ENCODE measurements at places on chromosomes 11 and 22. TPM values are rescaled to one million over a fixed set of nuclear protein-coding genes. Genes with fewer than 3 reads are reported as not detected.
A peak's percentile ranks its signal among the peaks of the same experiment; 100 is the strongest.

GRCh38 chr22:37190262-37190780 lies 2.3 kb upstream of the C1QTNF6 start:
- no peak for DNase-seq

Gene RASSF10
- 1.7 TPM for polyA plus RNA-seq

GRCh38 chr11:17650127-17650911 lies 69.1 kb upstream of the MYOD1 start:
- DNase-seq: no peak

GRCh38 chr11:75267171-75267970 lies 26.8 kb downstream of the TPBGL start:
- DNase-seq: peak; percentile 7

Gene SULT4A1
- polyA plus RNA-seq: 0.26 TPM

GRCh38 chr11:8067929-8068575 lies 13.0 kb upstream of the TUB start:
- peak; percentile 54 for DNase-seq

DNA sequence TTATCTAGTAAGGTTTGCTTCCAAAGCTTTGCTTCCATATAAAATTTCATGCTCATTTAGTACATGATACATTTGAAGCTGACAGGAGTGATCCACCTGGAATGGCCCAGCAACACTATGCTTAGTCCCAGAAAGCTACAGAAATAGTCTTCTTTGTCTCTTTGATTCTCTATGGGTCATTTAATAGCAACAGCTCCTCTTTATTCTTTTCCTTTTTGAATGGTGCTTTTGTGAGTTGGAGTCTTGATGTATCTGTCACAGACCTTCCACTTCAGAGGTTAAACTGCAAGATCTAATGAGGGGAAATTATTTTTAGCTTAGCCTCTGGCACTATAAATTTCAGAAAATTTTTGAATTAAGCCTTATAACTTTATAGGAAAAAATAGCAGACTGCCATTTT lies 509.5 kb downstream of the KCNA4 start:
- no peak for DNase-seq

- DNase-seq: no peak
Observed at GRCh38 chr11:66835768-66836405, 7.4 kb upstream of the RCE1 start.

Gene KDELR3
- polyA plus RNA-seq: 9.3 TPM

- DNase-seq: no peak
Observed at GRCh38 chr11:119486691-119487259, 63.8 kb upstream of the THY1 start.

DNA sequence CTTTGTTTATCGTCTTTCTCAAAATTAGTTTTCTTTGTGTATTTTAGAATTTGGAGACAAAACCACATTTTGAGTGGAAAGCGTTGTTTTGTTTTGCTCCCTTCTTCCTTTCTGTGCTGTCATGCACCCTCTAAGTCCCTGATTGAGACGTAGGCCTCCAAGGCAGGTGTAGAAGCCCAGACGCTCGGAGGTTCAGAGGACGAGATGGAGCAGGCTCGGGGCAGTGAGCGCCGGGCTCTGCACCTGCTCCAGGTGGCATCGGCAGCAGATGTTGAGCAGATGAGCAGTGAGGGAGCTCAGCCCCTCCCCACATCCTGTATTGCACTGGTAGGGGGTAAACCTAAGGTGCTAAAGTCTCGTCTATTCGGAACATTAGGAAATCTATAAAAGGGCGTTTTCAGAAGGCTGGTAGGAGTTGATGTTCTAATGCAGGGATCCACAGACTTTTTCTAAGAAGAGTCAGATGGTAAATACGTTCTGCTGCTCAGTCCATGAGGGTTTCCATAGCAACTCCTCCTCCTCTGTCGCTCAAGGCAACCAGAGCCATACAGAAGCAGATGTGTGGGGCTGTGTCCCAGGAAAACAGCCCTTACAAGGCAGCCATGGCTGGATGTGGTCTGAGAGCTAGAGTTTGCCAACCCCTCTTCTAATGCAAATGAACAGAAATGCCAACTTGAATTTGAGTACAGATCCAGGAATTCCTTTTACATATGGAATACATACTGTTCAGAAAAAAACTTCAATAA lies 724.2 kb downstream of the BRD1 start:
- DNase-seq: no peak

Gene SLC37A2
- 10.4 TPM for polyA plus RNA-seq

DNA sequence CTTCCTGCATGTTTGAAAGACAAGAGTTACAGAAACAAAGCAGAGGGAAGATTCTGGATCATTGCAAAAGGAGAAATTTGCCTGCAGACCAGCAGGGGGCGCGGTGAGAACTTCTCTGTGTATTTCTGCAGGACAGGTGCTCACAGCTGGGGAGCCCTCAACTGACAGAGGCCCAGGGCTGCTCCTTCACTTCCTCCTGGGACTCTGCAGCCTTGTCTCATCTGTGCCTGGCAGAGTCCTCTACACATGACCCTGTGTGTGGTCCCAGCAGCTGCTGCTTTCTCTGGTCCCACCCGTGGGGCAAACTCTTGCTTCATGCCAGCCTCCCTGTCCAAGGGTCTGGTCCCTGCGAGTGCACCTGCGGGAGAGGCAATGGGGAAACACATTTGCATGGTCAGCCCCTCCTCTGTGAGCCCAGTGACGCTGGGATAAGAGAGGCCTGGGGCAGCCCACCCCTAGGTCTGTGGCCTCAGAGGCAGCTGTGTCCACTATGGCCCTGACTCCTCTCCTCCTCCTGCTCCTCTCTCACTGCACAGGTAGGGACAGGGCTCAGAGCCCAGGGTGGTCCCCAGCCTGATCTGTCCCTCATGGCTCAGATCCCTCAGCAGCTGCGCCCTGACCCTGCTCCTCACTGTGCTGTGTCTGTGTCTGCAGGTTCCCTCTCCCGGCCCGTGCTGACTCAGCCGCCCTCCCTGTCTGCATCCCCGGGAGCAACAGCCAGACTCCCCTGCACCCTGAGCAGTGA lies 43.2 kb upstream of the VPREB1 start:
- DNase-seq: peak; percentile 44

GRCh38 chr11:57493507-57494503 lies 21.7 kb downstream of the SLC43A1 start:
- no peak for DNase-seq

- DNase-seq: peak; percentile 19
Observed at GRCh38 chr11:89293965-89294679, 116.4 kb downstream of the TYR start.

DNA sequence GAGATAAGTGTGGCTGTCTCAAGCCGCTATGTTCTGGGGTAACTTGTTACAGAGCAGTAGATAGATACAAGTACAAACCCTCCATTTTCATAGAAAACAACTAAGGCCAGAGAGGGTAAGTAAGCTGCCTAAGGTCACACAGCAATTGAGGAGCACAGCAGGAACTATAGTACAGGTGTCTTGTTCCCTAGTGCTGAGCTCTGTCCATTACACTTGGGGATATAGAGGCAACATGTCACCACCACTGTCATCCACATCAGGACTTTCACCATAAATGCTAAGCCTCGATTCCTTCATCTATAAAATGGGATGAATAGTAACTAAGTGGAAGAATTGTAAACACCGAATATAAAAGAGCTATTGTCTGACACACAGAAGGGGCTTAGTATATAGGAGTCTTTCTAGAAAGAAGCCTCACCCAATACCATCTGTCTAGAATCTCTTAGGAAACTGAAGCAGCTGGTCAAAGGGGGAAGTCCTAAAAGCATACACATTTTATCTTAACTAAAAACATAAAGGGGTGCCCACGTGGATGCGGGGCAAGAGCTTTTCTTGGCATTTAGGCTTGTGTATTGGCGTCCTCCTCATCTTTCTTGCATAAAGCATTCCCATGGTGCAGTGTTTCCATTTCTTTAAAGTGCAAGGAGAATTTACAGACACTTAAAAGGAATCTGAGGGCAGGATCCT lies 93.8 kb upstream of the ALX4 start:
- no peak for DNase-seq

DNA sequence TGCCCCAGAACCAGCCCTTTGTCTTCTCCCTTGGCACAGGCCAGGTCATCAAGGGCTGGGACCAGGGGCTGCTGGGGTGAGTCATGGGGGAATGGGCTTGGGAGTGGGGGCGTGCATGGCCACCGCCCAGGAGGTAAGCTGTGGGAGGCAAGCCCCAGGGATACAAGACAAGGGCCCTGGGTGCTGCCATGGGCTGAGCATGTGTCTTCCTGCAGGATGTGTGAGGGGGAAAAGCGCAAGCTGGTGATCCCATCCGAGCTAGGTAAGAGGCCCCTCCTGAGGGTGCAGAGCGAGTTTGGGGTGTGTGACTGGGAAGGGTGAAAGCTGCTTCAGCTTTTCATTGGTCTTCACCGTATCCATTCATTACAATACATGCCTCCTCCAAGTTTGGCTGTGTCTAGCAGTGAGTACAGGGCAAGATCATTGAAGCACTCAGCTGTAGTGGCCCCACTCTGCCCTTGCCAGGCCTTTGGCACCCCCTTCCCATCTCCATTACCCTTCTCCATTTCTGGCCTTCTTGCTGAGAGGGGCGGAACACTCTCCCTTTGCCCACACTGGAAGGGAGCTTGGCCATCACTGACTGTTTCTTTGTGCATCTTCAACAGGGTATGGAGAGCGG lies 2.5 kb downstream of the FKBP2 start:
- no peak for DNase-seq

DNA sequence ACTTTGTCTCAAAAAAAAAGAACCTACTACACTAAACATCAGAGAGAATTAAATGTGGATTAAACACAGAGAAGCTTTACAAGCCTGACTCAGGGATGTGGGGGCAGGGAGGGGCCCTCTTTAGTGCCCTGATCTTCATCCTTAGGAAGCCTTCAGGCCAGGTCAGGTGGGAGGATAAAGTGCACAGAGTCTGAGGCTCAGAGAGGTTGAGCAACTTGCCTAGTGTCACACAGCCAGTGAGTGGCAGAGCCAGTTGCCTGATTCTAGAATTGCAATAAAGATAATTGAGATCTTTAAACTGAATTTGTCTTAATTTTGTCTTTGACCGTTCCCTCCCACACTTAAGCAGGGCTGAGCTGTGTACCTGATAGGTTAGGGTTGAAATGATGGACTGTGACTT lies 7.2 kb downstream of the SEC14L6 start:
- DNase-seq: no peak

GRCh38 chr11:47611348-47611794 lies 17.2 kb upstream of the C1QTNF4 start:
- DNase-seq: no peak

Gene MCHR1
- polyA plus RNA-seq: 0.62 TPM

DNA sequence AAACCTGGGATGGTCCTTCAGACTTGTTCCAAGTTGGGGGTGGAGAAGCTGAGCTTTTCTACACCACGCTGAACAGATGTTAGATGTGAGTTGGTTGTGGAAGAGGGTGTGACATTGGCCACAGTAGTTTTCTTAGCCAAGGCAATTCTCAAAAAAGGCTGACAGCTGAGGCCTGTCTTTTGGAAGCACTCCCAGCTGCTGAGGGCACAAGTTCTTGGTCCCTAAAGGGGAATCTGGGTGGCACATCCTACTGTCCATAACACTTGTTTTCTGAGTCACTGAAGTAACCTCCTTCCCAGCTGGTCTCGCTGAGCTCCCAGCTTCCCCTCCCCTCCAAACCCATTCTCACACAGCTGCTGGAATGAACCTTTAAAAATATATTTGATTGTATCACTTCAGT lies 375.7 kb upstream of the KIRREL3 start:
- DNase-seq: no peak

Gene HTR3B
- polyA plus RNA-seq: not detected

DNA sequence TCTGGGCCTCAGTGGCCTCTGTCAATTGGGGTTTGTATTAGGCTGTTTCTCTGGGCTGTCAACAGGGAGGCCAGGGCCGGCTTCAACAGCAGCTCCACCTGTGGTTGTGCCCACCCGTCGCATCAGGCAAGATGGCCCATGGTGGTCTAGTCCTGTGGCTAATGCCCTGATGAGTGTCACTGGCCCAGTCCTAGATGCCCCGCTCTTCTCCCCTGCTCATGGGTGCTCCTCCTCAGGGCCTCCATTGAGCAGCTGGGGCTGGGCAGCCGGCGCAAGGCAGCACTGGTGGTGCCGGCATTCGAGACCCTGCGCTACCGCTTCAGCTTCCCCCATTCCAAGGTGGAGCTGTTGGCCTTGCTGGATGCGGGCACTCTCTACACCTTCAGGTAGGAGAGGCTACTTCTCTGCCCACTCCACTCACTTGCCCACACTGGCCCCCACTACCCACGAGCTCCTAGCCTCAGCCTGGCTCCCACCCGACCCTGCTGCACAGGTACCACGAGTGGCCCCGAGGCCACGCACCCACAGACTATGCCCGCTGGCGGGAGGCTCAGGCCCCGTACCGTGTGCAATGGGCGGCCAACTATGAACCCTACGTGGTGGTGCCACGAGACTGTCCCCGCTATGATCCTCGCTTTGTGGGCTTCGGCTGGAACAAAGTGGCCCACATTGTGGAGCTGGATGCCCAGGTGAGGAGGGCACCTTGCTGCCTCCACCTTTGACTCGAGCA lies 5.4 kb downstream of the LARGE2 start:
- no peak for DNase-seq

Gene GGTLC3
- polyA plus RNA-seq: 10.5 TPM

DNA sequence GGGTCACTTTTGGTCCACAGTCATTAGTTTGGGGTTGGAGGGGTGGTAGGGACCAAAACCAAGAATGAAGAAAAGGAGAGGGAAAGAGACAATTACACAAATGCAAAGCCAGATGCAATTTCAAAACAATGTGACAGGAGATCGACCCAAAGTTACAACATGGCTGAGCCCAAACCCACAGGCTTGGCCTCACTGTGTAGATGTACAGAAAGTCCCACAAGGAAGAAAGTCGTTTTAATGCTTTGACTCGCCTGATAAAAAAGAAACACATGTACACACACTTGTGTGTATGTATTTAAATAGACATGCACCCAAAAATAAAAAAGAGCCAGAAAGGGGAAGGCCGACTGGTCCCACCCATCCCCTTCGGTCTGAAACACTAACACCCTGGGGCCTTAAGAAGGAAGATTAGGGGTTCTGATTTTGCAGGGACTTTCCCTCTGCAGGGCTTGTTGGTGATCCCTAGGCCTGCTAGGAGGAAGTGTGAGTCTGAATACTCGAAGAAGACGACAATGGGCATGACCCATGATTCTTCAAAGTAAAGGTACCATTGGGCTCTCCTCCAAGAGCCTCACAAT lies 104.1 kb downstream of the ETS1 start:
- no peak for DNase-seq

Gene CASP4
- polyA plus RNA-seq: 188 TPM

DNA sequence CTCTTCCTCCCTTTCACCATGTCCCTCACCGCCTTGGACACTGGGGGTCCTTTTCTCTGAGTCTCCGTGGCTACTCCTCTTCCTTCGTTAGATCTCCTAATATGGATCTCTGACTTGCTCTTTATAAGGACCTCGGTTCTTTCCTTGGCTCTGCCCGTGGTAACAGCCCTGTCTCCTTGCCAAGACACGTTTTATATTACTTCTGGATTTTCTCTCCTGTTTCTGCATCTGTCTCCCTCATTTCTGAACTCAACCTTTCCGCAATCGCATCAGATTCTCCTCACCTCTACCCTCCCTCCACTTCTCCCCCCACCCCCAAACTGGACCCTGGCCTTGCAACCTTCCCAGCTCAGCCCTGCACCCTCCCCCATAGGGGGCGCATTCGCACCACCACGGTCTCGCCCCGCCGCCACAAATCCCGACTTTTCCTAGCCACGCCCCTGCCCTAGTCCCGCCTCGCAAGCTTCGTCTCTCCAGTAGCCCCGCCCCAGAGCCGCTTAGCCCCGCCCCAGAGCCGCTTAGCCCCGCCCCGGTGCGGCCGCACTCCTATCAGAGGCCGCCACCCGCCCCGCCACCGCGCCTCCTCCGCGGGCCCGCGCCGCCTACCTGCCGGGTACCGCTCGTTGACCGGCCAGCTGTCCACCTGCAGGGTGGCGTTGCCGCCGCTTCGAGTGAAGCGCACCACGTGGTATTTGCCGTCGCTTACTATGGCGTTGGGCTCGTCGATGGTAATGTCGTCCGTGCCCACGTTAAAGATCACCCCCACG lies 39.0 kb downstream of the SLC22A12 start:
- DNase-seq: no peak

Measured in lung (tissue), 17 donors.